Choroid plexus epithelial cell (primary cell): ENCODE measurements at places on chromosomes 3 and 15.
A peak's percentile ranks its signal among the peaks of the same experiment; 100 is the strongest.

- DNase-seq = no peak
Measured at GRCh38 chr3:57688291-57688690, 4.6 kb downstream of the DENND6A start.

GRCh38 chr15:58046467-58046866 is 19.0 kb downstream of the ALDH1A2 start:
- no peak for DNase-seq

DNA sequence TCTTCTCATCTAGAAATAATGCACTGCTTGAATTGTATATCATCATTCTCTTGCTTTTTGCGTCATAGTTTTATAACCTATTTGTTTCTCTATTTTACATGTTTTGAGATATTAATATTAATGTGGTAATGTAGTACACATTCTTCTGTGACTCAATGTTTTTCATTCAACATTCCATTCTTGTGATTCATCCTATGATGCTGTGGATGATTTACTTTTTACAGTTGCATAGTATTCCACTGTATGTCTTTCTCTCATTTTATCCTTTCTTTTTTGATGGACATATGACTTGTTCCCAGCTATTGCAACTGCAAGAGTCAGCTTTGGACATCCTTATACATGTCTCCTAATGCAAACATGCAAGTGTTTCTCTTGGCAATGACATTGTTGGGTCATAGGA is 20.6 kb upstream of the VEPH1 start:
- DNase-seq = no peak

DNA sequence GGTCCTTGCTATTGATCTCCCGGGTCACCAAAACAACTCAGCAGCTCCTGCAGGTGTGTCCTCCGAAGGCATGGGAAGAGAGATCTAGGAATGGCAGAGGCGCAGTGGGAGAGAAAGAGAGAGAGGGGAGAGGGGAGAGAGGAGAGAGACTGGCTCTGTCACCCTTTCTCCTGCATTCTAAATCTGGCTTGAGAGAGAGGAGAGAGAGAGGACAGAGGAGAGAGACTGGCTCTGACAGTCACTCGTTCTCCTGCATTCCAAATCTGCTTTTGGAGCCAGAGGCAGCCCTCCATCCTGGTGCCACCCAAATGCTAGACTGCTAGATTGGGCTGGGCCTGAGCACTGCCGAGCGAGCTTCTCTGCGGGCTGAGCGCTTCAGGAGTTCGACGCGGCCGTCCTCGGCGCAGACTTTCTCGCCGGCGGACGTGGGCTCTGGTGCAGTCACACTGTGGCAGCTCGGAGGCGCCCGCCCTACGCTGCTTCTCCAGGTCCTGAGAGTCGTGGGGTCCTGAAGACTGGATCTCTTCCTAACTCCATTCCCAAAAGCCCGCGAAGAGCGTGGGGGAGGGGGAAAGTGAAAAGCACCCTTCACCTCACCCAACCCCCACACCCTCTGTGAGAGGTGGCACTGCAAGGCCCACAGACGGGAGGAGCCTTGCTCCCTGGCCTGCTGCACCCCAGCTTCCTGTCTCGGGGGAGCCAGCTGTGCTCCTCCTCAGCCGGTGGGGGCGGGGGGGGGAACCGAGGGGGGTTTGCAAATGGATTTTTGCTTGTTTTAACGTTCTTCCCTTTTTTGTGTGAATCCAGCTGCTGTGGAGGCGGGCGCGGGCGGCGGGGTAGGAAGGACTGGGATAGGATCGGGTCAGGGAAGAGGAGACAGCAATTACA is 222.3 kb downstream of the MEIS2 start:
- DNase-seq = no peak

DNA sequence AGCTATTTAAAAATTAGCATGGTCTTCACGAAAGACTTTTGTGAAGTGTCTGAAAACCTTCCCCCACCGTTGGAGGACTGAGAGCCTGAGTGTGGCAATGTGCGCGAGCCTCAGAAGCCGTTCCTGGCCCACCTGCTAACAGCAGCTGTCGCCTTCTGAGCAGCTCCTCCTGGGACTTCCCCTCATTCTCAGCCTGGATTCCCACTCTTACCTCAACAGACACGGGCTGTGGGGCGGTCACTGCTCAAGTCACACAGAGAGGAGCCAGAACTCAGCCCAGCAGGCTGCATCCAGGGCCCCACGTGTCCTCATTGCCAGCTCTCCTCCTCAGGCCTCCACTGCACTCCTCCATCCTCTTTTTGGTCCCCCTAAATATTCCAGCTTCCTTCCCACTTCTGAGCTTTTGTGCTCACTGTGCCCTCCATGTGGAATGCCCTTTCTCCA is 7.8 kb downstream of the DNASE1L3 start:
- DNase-seq = no peak

DNA sequence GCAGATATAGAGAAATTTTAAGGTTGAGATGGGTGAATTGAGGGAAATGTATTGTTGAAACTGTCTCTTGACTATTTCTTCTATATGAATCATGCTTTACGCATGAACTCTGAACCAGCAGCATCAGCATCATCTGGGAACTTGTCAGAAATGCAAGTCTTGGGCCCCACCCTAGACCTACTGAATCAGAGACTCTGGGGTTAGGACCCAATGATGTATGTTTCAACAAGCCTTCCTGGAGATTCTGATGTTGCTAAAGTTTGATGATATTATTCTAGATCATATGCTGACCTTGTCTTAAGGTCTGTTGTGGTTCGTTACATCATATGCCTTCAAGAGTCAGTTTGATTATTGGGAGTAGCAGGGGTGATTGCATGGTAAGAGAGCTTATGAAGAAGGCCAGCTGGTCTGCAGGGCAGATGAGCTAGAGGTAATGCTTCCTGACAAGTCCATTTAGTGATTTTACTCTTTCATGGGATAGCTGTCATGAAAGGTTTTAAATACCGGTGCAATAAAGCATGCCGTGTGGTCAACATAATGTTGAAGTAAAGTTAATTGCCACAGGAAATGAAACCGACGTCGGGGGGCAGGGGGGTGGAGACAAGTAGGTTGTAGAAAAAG is 152.4 kb upstream of the MRPL3 start:
- no peak for DNase-seq

DNA sequence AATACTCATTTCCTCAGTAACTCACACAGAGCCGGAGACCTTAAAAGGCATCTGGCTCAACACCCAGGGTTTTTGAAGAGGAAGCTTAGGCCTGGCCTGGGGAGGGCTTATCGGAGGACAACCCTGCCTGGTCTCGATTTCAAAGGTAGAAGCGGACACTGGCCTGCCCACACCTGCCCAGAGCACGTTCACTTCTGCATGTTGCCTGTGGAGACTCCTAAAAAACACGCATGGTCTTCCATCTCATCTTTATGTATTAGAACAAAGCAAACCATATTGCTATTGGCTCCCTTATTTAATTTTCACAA is 55.5 kb upstream of the FURIN start:
- DNase-seq = no peak

- no peak for DNase-seq
Measured at GRCh38 chr3:127719369-127719768, 46.6 kb downstream of the ABTB1 start.

- DNase-seq = no peak
Measured at GRCh38 chr3:153974614-153975013, 146.6 kb upstream of the ARHGEF26 start.

DNA sequence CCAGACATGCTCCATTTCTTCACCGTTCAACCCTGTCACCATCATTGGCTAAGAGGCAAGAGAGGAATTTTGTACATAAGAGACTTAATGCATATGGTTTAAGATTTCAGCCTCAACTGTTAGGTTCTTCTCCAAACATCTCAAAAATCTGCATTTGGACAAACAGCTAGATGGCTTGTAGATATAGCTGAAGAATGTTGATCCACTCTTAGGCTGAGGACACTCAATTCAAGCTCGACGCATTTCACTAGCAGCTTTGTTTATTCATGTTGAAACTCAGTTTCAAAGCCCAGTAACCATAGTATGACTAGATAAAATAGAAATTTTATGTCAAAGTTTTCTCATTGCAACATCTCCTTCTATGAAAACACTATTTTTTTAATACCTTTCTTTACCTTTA is 208.2 kb downstream of the THRB start:
- no peak for DNase-seq

DNA sequence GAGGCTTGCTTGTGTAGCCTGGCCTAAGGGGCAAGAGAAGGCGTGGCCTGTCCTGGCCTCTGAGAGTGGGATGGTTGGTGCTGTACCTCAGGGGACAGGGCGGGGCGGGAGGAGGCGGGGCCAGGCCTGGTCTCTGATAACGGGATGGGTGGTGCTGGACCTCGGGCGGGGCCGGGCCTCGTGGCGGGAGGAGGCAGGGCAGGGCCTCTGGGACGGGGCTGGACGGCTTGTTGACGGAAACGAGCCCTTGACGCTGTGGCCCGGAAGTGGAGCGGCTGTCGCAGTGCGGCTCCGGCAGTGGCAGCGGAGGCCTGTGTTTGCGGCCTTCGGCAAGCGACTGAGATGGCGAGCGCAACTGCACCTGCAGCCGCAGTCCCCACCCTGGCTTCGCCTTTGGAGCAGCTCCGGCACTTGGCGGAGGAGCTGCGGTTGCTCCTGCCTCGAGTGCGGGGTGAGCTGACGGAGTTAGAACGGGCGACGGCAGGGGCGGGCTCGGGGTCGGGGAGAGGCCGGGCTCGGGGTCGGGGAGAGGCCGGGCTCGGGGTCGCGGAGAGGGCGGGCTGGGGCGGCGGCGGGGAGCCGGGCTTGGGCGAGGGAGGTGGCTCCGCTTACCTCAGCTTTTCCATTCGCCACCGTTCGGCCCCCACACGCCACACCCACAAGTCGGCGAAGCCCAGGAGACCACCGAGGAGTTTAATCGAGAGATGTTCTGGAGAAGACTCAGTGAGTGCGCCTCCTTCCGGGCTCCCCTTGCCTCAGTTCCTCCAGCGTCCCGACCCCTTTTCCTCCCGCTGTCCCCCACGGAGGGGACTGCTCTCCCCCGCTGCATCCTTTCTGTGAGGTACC is at the start of gene CCNDBP1:
TSS of gene CCNDBP1 (plus strand) at position 247 of the 846 bp plus-strand sequence. CDS start at position 343, 96 bp downstream.
- DNase-seq = peak; percentile 46
